RKO (cell line): ENCODE measurements at places on chromosomes 1 and 21.

DNA sequence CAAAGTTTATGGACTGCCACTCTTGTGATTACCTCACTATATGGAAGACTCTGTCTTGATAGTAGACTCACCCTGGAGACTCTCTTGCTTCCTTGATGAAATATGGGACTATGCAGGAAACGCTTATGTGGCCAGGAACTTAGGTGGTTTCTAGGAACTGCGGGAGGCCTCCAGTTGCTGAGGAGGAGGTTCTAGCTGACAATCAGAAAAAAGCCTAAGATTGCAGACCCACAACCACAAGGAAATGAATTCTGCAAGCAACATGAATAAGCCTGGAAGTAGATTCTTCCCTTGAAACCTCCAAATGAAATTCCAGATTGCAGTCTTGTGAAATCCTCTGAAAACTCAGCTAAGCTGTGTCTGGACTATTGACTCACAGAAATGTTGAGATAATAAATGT is 88.9 kb upstream of the COL11A1 start:
- no peak for DNase-seq

DNA sequence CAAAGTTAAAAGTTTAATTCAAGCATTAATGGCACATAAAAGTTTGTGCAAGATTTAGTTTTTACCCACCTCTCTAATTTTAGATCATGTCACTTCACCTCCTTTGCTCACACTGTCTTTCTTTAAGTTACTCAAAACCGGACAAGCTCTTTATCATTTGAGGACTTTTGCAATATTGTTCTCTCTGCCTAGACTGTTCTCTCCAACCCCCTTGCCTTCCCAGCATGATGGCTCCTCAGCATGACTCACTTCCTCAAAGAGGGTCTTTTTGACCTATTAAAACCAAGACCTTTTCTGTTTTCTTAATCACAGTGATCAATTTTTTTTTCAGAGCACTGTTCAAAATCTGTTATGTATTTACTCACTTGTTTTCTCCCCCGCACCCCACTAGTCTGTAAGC is 61.3 kb downstream of the XKR8 start:
- no peak for DNase-seq

GRCh38 chr1:157156058-157156541 is 17.9 kb upstream of the ETV3 start:
- peak; percentile 75 for DNase-seq

DNA sequence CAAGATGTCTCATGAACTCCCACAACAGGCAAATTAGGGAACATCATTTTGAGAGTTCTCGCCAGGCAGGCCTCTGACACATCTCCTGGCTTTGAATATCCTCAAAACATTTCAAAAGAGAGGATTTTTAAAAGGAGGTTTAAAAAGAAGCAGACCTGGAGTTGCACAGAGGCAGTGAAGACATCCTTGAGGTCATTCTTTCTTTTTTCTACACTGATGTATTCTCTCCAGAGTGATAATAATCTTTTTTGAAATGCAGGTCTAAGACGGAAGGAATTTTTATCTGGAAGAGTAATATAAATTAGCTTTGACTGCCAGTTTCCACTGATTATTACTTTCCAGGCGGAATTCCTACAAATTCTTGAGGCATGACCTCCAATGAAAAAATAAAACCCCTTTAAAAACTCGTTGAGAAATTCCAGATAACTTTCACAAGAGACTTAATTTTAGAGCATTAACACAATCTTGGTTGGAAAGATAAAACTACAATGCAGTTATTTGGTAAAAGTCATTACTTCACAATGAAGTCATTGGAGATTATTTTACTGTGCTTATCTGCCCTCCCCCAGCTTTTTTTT is 125.0 kb downstream of the LYPLAL1 start:
- DNase-seq: no peak

GRCh38 chr1:109713636-109714035 is 1.6 kb downstream of the GSTM5 start:
- DNase-seq: no peak

DNA sequence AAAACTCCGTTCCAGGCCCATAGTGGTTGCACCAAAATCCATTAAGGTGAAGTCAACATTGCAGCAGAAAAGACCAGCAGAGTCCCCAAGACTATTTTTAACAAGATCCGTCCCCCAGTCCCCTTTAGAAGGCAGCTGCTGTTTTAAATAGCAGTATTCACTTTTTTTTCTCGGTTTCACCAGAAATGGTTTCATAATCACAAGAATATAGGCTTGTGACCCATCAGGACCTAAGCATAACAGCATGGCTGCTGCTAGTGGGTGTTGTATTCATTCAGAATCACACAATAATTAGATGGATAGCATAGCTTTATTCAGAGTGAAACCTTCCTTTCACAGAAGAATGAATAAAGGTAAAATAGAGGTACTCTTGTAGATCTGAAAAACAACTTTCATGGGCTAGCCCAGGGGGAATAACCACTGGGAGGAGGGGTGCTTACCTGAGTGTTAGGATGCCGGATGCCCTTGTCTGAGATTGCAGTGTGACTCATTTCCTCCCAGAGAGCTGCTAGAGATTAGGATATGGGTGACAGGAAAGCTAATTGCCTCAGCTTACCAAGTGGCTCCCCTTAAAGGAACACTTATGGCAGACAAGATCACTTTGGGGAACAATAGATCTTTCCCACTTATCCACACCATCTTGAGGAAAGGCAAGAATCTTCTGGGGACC is 35.0 kb downstream of the ACKR1 start:
- DNase-seq: no peak
